ENCODE measurements at places on chromosomes 6 and 20. TPM values are rescaled to one million over a fixed set of nuclear protein-coding genes. Genes with fewer than 3 reads are reported as not detected.

NNAT gene
- 114 TPM for total RNA-seq

PRDM13 gene
- total RNA-seq, result not detected

DNA sequence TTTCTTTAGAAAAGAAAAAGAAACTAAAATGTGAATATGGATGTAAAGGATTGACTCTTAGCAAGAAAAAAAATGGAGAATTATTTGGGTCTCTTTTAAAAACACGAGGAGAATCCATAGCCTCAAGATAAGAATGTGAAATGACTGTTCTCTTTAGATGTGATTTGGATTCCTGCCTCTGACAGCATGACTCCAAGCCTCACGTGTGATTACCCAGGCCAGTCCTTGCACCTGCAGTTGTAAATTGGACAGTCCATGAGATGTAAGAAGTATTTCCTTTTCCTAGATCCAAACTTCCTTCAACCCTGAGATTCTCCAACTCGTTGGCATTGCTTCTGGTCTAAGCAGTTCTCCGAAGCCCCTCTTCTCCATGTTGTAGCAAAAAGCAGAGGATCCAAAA lies 31.9 kb downstream of the SLC2A12 start:
- no peak for DNase-seq

DNA sequence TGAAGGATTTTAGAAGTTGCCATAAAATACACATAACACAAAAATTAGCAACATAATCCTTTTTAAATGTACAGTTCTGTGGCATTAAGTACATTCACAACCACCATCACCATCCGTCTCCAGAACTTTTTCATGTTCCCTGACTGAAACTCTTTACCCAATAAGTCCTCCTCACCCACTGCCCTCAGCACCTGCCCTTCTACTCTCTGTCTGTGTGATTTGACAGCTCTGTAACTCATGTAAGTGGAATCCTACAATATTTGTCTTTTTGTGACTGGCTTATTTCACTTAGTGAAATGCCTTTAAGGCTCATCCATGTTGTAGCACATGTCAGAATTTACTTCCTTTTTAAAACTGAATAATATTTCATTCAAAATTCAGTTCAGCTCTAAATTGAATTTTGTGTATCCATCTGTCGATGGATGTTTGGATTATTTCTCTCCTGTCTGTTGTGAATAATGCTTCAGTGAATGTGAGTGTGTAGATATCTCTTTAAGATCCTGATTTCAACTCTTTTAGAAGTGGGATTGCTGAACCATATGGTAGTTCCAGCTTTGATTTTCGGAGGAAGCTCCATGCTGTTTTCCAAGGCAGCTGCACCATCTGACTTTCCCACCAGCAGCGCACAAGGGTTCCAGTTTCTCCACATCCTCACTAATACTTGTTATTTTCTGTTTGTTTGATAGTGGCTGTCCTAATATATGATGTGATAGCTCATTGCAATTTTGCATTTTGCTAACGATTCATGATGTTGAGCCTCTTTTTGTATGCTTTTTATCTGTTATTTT lies 4.2 kb downstream of the ENTPD6 start:
- no peak for DNase-seq

DNA sequence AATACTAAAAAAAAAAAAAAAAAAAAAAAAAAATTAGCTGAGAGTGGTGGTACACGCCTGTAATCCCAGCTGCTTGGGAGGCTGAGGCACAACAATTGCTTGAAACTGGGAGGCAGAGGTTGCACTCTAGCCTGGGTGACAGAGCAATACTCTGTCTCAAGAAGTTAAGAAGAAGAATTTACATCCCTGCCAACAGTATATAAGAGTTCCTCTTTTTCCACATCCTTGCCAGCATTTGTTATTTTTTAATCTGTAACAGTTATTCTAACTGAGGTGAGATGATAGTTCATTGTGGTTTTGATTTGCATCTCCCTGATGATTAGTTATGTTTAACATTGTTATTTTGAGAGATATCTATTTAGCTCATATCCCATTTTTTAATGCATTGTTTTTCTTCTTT lies 20.3 kb upstream of the DYNLRB1 start:
- no peak for DNase-seq

LHFPL5 gene
- total RNA-seq, result not detected

DNA sequence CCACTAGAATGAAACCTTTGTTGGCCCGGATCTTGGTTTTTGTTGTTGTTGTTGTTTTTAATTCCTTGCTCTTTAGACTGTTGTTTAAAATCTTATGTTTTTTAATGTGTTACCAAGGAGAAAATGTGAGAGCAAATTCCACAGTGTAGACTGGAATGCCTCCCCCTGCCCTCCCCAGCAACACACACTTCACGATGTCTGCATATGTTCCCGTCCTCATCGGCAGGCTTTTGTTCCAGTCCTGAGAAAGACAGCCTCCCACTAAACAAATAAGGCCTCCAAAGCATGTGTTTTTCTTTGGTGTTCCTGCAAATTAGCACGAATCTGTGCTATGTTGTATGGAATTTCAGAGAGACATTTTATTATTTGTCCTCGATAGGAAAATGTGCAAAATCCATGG lies 263.3 kb upstream of the QKI start:
- DNase-seq, result no peak

GRCh38 chr20:59925899-59926298 lies 7.5 kb downstream of the SYCP2 start:
- DNase-seq, result no peak

GRCh38 chr6:56579155-56579851 lies 63.4 kb downstream of the DST start:
- DNase-seq, result no peak

DNA sequence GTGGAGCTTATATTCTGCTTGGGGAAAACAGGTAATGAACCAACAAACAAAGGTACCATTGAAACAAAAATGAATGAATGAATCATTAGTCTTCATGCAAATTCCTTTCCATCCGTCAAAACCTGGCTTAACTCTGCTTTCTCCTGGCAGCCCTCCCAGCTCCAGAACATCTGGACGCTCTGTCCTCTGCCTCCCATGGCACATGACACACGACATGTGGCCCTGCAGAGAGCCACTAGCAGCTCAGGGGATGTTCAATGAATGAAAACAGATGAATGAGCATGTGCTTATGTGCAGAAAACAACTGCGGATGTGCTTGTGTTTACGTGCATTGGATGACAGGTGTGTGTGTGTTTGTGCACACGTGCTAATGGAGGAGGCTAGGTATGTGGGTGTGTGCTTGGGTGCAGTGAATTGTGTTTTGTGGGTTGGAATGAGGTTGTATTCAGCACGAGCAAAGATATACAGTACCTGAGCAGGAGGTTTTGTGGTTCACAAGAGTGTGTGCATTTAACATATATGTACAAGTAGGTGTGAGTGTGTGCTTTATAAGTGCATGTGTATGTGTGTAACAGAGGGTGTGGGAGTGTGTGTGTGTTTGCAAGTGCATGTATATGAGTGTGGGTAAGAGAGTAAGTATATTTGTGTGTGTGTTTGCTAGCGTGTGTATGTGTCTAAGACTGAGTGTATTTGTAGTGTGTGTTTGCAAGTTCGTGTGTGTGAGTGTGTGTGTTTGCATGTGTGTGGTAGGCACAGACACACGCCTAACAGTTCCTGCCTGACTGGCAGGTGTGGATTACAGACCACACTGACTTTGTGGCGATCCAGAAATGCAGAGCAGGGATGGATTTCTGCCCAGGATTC lies 374.1 kb upstream of the SULF2 start:
- no peak for DNase-seq

OR2B3 gene
- not detected for total RNA-seq

- no peak for DNase-seq
Observed at GRCh38 chr20:63733117-63733516, 3.3 kb upstream of the LIME1 start.

SOX12 gene
- total RNA-seq, result 9.9 TPM

DNA sequence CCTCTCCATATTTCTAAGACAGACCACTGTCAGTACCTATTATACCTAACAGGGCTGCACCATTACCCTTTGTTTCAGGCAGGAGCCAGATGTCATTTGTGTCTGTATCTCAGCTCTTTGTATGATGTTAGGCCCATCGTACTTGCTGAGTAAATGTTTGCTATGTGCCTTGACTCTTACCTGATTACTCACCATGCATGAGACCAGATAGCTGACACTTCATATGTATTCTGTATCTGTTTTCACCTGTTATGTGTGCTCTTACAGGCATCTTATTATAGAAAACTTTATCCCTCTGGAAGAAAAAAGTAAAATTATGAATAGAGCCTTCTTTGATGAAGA lies 31.7 kb upstream of the ASXL1 start:
- DNase-seq, result no peak

- DNase-seq, result no peak
Observed at GRCh38 chr6:155889410-155889809, 433.8 kb upstream of the NOX3 start.

RNF144B gene
- total RNA-seq, result 10.8 TPM

KIAA0408 gene
- 7.8 TPM for total RNA-seq

- no peak for DNase-seq
Observed at GRCh38 chr20:50041246-50041873, 58.6 kb downstream of the SNAI1 start.

GRCh38 chr20:41278936-41279335 lies 38.6 kb downstream of the ZHX3 start:
- DNase-seq, result no peak

FHL5 gene
- total RNA-seq, result 0.14 TPM

DYNLT1 gene
- total RNA-seq, result 138 TPM

- no peak for DNase-seq
Observed at GRCh38 chr6:112934433-112935327, 587.5 kb downstream of the RFPL4B start.

NHLRC1 gene
- total RNA-seq, result 3.5 TPM

Data from type B pancreatic cell (in vitro differentiated cells).